ENCODE measurements at places on chromosomes 3 and 15.

- DNase-seq, result no peak
These were observed 36.9 kb upstream of the DYNC1LI1 start for GRCh38 chr3:32607522-32607921.

- no peak for DNase-seq
These were observed 61.6 kb downstream of the IGSF11 start for GRCh38 chr3:118973050-118973449.

DNA sequence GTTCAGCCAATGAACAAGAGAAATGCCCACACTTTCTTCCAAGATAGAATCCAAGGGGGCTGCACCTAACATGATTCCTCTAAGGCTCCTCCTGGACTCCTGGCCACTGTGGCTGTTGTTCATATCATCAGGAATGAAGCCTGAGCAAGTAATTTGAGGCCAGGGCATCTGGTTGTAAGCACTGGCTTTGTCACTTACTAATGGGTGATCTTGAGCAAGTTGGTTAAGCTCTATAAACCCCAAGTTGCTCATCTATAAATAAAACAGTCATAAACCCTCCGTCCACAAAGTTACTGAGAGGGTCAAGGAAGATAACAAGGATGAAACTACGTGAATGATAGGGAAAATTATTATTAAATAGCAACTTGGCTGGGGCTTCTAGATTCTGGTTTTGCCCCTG is 58.3 kb downstream of the CDC25A start:
- DNase-seq, result peak; percentile 18

GRCh38 chr3:106710596-106710995 is 666.6 kb upstream of the CCDC54 start:
- DNase-seq, result peak; percentile 39

- no peak for DNase-seq
These were observed 461.3 kb downstream of the AGBL1 start for GRCh38 chr15:86540840-86541467.

GRCh38 chr15:66588537-66588936 is 22.7 kb upstream of the LCTL start:
- DNase-seq, result no peak

- no peak for DNase-seq
These were observed 135.0 kb upstream of the DPH6 start for GRCh38 chr15:35680951-35681350.

DNA sequence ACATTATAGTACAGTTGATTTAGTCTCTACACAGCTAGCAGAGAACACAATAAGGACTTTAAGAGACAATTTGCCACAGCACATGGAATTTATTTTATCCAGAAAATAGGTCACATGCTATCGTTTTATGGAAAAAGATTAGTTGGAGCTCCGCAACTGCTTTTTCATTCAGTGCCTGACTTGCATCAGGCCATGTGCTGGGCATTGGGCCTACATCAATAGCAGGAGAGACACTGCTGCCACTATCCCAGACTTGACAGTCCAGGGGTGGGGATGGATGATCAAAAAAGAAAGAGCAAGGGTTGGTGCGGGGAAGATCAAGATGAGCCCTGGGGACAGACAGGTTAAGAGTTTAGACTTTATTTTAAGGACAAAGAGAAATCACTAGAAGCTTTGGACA is 75.2 kb upstream of the C3orf80 start:
- no peak for DNase-seq

DNA sequence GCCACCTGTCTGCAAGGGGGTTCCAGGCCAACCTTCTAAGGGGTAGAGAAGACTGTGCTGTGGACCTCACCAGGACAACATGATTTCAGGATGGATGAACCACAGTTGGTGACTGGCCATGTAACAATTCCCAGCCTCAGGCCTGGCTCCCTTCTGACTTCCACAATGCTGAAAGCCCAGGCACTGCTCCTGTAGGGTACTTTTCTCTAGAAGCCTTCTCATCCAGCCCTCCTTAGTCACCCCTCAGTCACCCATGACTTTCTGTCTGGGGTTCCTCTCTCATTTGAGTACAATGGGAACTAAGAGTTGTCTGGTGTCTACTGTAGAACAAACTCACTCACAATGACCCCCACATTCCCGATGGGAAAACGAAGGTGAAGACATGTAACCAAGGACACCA is 8.6 kb downstream of the ALS2CL start:
- DNase-seq, result peak; percentile 31

GRCh38 chr3:33441225-33441976 is 1.2 kb upstream of the UBP1 start:
- peak; percentile 19 for DNase-seq

DNA sequence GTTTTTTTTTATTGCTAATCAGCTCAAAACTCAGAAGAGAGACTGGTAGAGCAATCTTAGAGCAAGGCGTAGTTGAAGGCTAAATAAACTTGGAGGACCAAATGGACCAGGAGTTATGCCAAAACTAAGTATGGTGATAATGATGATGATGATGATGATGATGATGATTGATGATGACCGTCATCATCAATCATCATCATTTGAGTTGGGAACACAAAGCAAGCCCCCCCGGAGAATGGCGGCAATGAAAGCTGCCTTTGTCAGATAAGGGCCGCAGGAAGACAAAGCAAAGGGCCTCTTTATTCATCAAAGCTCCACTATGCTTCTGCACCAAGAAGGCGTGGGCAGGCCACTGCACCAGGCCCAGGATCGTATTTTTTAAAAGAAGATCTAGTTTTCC is 82.1 kb upstream of the RAD18 start:
- DNase-seq, result no peak

- DNase-seq, result no peak
These were observed 25.5 kb downstream of the DPH3 start for GRCh38 chr3:16239086-16239770.

DNA sequence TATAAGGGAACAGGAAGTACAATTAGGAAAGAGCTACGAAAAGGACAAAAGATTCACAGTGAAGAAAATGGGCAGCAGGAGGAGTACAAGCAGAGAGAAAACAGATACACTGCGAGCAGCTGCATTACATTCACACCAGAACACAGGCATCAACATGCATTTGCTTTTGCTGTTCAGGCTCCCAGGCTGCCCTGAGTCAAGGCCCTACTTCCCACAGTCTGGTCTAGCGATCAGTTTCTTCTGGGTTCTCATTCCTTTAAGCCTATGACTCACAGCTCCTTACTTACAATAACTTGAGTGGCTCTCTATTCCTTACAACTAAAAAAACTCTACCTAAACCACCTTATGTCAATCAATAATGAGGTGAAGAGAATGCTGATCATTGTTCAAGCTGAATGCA is 24.5 kb upstream of the ZNF445 start:
- peak; percentile 45 for DNase-seq

DNA sequence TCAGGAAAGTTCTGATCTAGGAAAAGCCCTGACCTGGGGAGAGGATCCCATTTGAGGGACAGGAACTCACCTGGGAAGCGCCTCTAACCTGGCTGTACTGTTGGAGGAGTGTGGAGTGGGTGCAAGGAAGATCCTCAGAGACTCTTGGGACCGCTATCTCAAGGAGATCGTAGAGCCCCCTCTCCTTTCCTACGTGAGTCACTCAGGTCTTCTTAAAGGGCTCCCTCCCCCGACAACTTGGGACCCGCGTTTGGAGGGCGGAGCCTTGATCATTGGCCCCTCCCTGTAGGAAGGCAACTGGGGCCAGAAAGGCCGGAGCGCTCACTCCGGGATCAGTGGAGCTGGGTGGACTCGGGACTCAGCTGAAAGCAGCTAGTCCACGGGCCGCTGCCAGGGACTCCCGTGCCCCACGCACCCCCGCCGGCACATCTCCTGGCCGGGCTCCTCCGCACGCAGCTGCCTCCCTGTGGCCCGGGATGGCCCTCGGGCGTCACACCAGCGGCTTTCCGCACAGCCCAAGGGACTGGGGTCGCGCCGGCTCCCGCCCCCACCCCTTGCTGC is 520 bp downstream of the SLC26A6 start:
- DNase-seq, result peak; percentile 68

GRCh38 chr3:64316971-64317370 is 91.7 kb upstream of the PRICKLE2 start:
- peak; percentile 68 for DNase-seq

DNA sequence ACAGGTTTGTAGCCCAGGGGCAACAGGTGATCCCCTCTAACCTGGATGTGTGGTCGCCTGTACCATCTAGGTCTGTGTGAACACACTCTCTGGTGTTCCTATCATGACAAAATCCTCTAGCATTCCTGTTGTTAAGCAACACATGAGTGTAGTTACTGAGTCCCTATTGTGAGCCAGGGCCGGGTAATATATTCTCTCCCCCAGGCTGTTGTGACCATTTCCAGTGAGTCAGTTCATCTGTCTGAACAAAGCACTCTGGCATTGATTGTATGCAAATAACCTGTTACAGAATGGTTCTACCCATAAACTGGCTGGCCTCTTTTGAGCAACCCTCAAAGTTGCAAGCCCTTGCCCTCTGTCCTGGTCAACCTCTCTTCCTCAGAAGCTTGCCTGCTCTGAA is 2.6 kb upstream of the FLNB start:
- DNase-seq, result peak; percentile 95

GRCh38 chr3:105915524-105915923 is 46.7 kb upstream of the CBLB start:
- DNase-seq, result no peak

- DNase-seq, result no peak
These were observed 10.3 kb downstream of the TRAK1 start for GRCh38 chr3:42101481-42101880.

DNA sequence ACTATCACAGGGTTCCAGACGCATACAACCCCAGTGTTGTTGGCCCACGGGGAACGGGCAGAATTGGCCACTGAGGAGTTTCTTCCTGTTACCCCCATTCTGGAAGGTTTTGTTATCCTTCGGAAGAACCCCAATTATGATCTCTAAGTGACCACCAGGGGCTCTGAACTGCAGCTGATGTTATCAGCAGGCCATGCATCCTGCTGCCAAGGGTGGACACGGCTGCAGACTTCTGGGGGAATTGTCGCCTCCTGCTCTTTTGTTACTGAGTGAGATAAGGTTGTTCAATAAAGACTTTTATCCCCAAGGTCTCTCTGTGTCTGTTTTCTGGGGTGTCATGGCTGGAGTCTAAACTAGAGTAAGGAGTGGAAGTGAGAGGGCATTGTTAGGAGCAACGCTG is 5.7 kb upstream of the EIF4G1 start:
- no peak for DNase-seq
